IMR-90 (cell line): ENCODE measurements at places on chromosomes 5 and 9.

DNA sequence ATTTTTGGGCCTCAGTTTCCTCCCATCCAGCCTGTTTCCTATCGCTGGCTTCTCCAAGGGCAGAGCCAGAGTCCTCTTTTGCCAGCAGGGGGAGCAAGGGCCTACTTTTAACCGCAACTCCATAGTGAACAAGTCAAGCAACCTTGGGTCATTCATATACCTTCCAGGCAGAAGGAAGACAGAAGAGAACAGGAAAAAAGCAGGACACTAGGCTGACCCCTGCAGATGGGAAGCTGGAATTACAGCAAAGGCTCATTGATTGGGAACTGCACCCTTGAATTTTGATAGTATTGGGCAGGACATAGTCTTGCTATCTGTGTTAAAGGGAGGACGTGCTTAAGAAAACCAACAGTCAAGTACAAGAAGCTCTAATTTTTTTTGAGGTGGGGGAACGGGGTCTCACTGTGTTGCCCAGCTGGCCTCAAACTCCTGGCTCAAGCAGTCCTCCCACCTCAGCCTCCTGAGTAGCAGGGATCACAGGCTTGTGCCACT is 30.1 kb downstream of the QRFP start:
- peak; percentile 89 for DNase-seq

DNA sequence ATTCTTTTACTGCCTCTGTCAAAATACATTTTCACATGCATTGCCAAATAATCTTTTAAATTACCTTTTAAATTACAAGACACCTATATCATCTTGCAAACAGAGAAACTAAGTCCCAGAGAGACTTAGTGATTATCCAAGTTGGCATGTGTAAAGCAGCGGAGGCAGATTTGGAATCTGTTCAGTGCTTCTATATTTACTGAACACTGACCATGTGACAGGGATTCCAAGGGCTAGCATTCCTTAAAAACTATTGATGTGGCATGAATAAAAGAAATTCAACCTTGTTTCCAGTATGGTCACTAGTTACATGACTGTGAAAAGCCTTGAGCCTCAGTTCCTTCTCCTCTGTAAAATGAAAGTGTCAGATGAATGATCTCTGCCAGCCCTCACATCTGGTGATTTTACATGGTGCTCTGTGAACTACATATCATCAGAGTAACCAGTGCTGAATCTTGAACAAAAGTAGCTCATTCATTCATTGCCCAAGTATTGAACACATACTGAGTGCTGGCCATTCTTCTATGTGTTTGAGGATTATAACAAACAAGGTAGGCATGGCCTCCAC is 71.9 kb upstream of the PPP1R2B start:
- no peak for DNase-seq

- DNase-seq: no peak
Observed at GRCh38 chr9:95297316-95297715, 20.2 kb downstream of the FANCC start.

DNA sequence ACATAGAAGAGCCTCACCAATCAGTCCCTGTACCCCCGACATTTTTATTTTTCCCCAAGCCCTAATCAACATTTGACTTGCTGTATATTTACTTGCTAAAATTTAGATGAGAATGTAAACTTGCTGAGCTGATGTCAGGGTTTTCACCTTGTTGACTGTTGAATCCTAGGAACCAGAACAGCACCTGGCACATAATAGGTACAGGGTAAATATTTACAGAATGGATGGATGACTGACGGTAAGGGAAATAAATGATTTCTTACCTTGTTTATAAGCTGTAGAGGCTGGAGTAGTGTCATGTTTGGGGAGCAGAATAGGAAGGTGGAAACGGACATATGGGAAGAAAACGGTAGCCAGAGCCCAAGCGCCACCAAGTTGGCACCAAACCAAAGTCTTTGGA is 107.0 kb upstream of the NUDT12 start:
- DNase-seq: no peak

DNA sequence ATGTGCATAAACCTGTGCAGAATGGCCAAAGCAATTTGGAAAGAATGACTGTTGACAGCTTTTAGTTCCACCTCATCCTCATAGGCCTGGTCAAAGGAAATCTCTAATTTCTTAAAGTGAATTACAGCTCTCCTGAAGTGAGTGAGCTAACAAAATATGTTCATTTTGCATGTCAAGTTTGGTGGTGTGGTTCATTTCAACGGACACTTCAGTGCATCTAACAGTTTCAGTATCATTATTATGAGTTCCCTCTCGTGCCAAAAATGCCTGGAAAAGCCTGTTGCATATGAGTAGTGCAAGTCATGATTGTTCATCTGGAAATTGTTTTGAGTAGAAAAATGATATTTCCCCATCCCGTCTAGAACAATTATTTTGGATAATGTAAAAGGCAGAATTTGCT is 53.2 kb upstream of the HMHB1 start:
- DNase-seq: peak; percentile 65

- DNase-seq: no peak
Observed at GRCh38 chr9:126131066-126132010, 195.3 kb upstream of the MVB12B start.

DNA sequence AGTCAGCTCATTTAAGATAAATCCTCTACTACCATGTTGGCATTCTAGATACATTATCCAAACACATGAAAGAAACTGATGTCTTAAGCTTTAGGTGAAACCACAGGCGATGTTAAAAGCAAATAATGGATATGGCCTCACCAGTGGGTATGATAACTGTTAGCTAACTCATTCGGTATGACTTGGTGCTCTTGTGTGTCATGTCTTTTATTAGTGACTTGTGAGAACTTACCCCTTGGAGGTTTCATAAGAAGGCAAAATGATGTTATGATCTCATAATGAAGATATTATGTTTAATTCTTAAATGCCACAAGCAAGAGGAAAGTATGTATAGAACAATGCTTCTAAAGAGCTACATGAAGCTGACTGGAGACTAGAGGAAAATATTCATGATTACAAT is 1227.0 kb downstream of the EFNA5 start:
- DNase-seq: peak; percentile 31
